ENCODE measurements at places on chromosomes 11 and 22. TPM values are rescaled to one million over a fixed set of nuclear protein-coding genes. Genes with fewer than 3 reads are reported as not detected.

The TRPM5 gene
- total RNA-seq: 0.15 TPM

DNA sequence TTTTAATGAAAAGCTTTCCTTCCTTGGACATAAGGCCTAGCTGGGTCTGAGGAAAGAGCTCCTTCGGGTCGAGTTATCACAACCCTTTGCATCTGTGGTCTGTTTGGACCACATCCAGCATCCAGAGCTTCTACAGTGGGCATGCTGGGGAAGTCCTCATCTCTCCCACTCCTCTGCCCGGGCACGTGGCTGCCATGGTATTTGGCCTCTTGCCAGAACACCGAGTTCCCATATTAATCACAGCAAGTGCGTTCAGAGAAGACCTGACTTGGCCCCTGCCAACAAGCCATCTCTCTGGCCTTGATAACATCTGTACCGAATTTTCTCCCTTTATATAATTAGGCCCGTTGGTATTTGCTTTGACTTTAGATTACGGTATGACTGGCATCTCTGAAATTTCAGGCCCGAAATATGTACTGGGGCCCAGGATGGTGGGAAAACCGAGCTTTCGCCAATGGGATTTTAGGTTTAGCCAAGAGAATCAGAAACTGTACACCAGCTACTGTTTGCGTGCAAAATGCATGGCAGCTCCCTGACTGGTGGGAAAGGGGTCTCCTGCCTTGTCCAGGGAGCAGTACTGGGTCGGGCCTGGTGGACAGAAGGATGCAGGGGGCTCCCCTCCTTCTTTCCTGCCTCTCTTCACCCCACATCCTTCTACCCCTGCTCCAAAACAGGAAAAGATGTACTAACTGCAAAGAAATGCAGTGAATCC lies 90.0 kb downstream of the MICAL2 start:
- H3K4me1 ChIP-seq: peaks cover 41% of the 10 kb centered on the region
- peaks cover 14% of the 10 kb centered on the region for H3K36me3 ChIP-seq
- H3K27ac ChIP-seq: peak overlapping the region; percentile 22

DNA sequence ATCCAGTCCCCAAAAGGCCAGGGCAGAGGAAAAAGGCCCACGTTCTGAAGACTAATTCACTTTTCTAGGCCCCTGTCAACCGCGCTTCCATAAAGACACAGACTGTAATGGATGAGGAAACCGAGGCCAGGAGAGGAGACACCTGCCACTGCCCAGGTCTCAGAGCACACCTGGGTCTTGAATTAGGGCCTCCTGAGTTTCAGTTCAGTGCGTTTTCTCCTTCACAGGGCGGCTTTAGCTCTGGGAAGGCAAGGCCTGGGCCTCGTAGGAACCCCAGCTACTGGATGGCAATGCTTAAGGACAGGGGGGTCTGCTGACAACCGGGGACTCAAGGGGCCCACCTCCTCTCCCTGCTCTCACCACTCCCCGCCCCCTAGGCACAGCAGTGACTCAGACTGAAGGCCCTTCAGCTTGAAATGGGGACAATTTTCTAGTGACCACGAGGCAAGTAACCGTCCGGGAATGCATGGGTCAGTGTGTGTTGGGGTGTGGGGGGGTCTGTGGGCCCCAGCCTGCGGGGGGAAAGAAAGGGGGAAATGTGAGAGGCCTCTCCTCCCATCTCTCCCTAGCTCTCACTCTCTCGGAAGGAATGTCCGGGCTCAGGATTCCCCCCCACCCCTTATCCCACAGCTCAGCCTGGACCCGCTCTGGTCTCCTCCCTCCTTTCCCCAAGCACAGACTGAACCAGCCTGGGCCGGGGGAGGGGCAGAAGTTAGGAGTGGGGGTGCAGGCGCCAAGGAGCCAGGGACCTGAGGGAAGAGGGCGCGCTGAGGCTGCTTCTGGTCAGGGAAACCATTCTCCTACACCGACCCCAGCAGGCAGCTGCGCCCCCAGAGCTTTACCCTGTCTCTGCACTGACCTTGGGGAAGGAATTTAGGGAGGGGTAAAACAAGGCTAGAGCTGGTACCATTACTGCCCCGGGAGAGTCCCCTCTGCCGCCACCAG lies 17.2 kb downstream of the CREB3L1 start:
- no peak for DNase-seq
- H3K4me3 ChIP-seq: peak overlapping the region; percentile 72
- peaks cover 7% of the 10 kb centered on the region for H3K4me1 ChIP-seq
- H3K27me3 ChIP-seq: peaks cover 62% of the 10 kb centered on the region
- no peaks in the 10 kb centered on the region for H3K36me3 ChIP-seq

GRCh38 chr11:32962016-32962415 lies 53.7 kb upstream of the DEPDC7 start:
- H3K4me1 ChIP-seq: no peaks in the 10 kb centered on the region
- no peak overlapping the region for H3K4me3 ChIP-seq
- no peaks in the 10 kb centered on the region for H3K27me3 ChIP-seq
- DNase-seq: no peak

The LAYN gene
- 7.3 TPM for total RNA-seq

DNA sequence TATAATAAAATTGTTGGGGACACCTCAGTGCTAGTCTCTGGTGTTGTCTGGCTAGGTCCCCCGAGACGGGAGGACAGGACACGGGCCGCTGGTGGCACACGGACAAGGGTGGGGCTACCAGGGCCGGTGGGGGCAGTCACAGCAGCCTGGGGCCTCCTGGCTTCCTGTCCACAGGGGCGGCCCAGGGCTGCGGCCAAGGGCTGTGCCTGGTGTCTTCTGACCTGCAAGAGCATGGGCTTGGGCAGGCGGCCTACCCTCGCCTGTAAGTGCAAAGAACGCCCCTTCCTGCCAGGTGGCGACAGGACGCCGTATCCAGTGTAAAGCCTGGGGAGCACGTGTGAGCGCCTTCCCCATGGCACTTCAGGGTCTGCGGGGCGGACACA lies 3.6 kb downstream of the LRFN4 start:
- no peak for DNase-seq
- no peak overlapping the region for H3K27ac ChIP-seq
- no peaks in the 10 kb centered on the region for H3K36me3 ChIP-seq
- no peak overlapping the region for H3K4me3 ChIP-seq
- H3K27me3 ChIP-seq: no peaks in the 10 kb centered on the region
- peaks cover 53% of the 10 kb centered on the region for H3K4me1 ChIP-seq

DNA sequence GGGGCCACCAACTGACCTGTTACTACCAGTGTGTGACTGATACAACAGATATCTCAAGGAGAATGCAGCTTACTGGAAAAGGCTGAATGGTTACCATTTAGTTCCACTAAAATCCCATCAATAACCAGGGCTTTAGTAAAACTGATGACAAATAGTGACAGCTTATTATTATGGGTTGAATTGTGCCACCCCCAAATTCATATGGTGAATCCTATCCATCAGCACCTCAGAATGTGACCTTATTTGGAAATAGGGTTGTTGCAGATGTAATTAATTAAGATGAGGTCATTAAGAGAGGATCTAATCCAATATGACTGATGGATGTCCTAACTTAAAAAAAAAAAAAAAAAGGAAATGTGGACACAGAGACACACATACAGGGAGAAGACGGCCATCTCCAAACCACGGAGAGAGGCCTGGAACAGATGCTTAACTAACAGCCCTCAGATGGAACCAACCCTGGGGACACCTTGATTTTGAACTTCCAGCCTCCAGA lies 27.4 kb upstream of the IRAG1 start:
- peaks cover 4% of the 10 kb centered on the region for H3K27me3 ChIP-seq
- no peak overlapping the region for H3K4me3 ChIP-seq
- H3K36me3 ChIP-seq: no peaks in the 10 kb centered on the region
- no peak overlapping the region for H3K27ac ChIP-seq
- H3K4me1 ChIP-seq: peaks cover 11% of the 10 kb centered on the region
- no peak for DNase-seq

The DAGLA gene
- 3.9 TPM for total RNA-seq

DNA sequence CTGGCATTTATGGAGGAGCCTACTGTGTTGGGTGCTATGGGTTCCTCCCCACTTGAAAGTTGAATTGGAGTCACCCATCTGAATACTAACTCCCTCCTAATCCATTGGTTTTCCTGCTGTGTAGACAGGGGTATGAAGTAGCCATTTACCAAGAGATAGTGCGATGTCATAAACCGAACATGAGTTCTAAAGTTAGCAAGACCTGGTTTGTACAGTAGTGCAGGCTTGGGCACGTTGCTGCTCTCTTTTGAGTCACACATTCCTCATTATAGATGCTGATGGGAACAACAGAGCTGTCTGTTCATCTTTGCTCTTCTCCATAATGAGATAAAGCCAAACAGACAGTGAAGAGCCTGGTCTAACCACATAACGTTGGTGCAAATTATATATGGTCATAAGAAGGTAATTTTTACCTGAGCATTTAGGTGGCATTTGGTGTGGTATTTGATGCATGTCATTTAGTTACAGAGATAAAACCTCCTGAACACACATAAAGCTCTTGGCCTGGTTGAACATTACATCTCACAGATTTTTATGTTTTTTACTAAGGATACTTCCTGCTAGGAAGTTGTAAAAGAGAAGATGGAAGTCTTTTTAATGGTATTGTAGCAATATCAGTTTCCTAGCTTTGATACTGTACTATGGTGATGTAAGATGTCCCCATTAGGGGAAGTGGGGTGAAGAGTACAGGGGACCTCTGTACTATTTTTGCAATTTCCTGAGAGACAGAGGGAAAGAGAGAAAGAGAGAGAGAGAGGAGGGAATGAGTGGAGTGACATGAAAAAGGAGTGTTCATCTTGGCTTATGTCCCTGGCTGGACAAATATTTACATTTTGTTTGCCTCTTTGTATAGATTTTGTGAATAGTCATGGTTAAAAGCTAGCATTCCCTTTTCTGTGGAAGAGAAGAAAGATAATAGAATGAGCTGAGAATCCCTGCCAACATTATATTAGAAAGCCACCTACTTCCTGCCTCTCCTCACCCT lies 27.9 kb downstream of the GRAP2 start:
- no peaks in the 10 kb centered on the region for H3K36me3 ChIP-seq
- DNase-seq: no peak
- H3K4me3 ChIP-seq: no peak overlapping the region
- H3K27ac ChIP-seq: no peak overlapping the region
- peaks cover 2% of the 10 kb centered on the region for H3K4me1 ChIP-seq

- H3K4me3 ChIP-seq: no peak overlapping the region
- H3K27me3 ChIP-seq: no peaks in the 10 kb centered on the region
- no peaks in the 10 kb centered on the region for H3K36me3 ChIP-seq
These were observed 17.8 kb downstream of the LIF start for GRCh38 chr22:30228509-30229359.

DNA sequence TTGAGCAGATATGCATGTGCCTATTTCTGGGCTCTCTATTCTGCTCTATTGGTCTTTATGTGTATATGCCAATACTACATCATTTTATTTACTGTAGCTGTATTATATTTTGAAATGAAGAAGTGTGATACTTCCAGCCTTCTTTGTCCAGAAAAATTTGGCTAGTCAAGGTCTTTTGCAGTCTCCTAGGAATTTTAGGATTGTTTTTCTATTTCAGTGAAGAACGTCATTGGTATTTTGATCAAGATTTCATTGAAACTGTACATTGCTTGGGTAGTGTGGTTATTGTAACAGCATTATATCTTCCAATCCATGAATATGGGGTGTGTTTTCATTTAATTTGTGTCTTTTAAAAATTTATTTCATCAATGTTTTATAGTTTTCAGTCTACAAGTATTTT lies 400.3 kb downstream of the AASDHPPT start:
- H3K27me3 ChIP-seq: no peaks in the 10 kb centered on the region
- DNase-seq: no peak
- H3K4me3 ChIP-seq: no peak overlapping the region

The ZNF215 gene
- total RNA-seq: 4.1 TPM

The TYR gene
- total RNA-seq: not detected

The DGCR6 gene
- total RNA-seq: 1.0 TPM

- no peak overlapping the region for H3K27ac ChIP-seq
- H3K36me3 ChIP-seq: no peaks in the 10 kb centered on the region
- H3K4me1 ChIP-seq: no peaks in the 10 kb centered on the region
- peak; percentile 61 for DNase-seq
- peaks cover 49% of the 10 kb centered on the region for H3K27me3 ChIP-seq
These were observed 3.9 kb upstream of the MUC5B start for GRCh38 chr11:1218788-1219445.

DNA sequence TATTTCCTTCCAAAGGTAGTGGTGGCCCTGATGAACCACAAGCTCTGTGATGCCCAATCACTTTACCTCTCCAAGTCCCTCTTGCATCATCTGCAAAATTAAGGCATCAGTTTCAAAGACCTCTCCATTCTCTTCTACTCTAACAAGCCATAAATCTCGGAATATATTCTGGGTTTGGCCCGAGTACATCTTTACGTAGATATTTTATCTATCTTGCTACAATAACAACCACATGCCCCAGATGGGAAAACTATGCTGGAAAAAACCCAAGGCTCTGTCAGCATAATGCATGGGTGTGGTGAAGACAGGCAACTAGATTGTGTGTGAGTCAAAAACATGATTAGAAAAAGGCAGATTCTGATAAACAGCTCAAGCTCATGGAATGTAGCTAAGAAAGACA lies 228.2 kb upstream of the BLID start:
- H3K27ac ChIP-seq: no peak overlapping the region
- no peak overlapping the region for H3K4me3 ChIP-seq
- H3K36me3 ChIP-seq: no peaks in the 10 kb centered on the region
- no peak for DNase-seq
- no peaks in the 10 kb centered on the region for H3K27me3 ChIP-seq

The FAT3 gene
- total RNA-seq: 0.23 TPM

DNA sequence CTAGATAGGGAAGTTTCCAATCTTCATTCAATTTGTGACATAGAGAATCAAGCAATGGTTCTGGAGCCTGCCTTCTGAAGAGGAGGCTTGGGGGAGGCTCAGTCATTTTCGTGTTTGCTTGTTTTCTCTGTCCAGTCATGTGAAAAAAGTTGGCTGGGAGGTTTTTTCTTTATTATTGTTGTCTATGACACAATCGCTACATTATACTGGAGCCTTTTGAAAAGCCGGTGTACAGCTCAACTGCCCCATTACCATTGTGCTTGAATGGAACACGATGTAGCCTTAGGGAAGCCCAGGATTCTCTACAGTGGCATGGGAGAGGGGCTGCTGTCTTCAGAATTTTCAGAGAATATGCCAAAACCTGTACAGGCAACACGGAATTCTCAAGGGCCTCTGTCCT lies 57.9 kb upstream of the NCAM1 start:
- no peak for DNase-seq
- H3K27me3 ChIP-seq: no peaks in the 10 kb centered on the region
- no peaks in the 10 kb centered on the region for H3K4me1 ChIP-seq
- H3K4me3 ChIP-seq: no peak overlapping the region
- no peak overlapping the region for H3K27ac ChIP-seq

GRCh38 chr22:26718905-26719304 lies 61.5 kb downstream of the MIAT start:
- H3K27me3 ChIP-seq: no peaks in the 10 kb centered on the region
- no peak overlapping the region for H3K27ac ChIP-seq
- no peaks in the 10 kb centered on the region for H3K4me1 ChIP-seq
- H3K4me3 ChIP-seq: no peak overlapping the region
- H3K36me3 ChIP-seq: peaks cover 29% of the 10 kb centered on the region

- H3K36me3 ChIP-seq: no peaks in the 10 kb centered on the region
- no peak overlapping the region for H3K27ac ChIP-seq
- no peak for DNase-seq
These were observed 12.7 kb downstream of the BAIAP2L2 start for GRCh38 chr22:38097557-38098409.

Data from spleen (tissue), 13 donors.